ENCODE measurements at places on chromosomes 1 and 21. TPM values are rescaled to one million over a fixed set of nuclear protein-coding genes. Genes with fewer than 3 reads are reported as not detected.
A peak's percentile ranks its signal among the peaks of the same experiment; 100 is the strongest.

PPT1 gene
- total RNA-seq = 63.9 TPM

OR6N1 gene
- total RNA-seq = not detected

HTR6 gene
- total RNA-seq = not detected

FCGR2B gene
- not detected for total RNA-seq

REN gene
- total RNA-seq = 3.1 TPM

HES3 gene
- not detected for total RNA-seq

MARK1 gene
- 0.40 TPM for total RNA-seq

TTLL7 gene
- total RNA-seq = 6.8 TPM

PAPPA2 gene
- not detected for total RNA-seq

DNA sequence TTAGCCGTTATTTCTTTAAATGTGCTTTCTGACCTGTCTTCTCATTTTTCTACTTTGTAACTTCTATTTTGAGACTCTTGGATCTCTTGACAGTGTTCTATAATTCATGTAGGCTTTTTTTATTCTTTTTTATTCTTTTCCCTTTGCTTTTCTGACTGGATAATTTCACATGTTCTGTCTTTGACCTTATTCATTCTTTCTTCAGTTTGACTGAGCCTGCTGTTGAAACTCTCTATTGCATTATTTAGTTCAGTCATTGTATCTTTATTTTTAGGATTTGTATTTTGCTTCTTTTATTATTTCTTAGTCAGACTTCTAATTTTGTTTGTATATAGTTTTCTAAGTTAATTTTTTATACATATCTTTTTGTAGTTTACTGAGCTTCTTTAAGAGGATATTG is 66.1 kb downstream of the DNAH14 start:
- DNase-seq = no peak

DNA sequence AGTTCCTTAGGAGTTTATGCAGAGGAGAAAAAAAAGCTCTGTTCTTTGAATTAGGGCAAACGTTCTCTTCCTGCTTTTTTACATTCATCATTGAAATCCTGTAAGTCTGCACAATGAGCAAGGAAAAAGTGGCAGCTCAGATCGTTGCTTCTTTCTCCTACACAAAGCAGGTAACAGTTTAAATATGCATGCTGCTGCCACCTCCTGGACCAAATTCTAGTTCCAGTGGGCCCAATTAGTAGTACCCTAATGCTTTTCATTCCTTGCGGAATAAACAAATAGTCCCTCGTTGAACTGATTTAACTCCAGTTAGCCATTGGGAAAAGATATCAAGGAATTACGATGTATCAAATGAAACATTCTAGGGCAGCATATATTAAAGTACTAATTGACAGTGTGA is 20.1 kb downstream of the YTHDF2 start:
- peak; percentile 15 for DNase-seq

DNA sequence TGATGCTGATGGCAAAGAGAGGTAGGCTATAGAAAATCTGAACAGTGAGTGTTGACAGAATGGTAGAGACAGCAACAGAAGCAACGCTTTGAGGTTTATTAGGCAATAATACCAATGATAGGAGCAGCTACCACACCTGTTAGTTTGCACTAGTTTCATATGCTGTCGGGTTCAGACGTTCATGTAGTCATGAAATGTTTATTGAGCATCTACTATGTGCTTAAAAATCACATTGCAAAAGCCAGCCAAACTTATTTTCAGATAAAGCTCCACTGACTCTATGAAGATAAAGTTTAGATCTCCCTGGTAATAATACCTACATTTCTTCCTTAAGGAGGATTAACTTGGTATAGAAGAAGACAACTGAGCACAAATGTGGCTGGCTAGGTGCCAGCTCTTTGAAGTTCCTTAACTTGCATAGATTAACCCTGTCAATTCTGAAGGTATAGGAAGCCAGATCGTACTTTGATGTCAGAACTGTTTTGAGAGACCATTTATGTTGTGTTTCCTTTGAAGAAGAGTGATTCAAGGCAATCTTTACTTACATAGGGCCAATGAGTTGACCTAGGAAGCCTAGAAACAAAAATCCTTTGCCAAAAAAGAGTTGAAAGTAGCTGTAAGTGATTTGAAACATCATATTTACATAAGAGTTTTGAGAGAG is 71.5 kb downstream of the DISP1 start:
- DNase-seq = no peak

GRCh38 chr1:186055846-186056245 is 319.2 kb downstream of the TPR start:
- DNase-seq = peak; percentile 61

- DNase-seq = no peak
Observed at GRCh38 chr1:159007726-159008125, 2.0 kb upstream of the IFI16 start.

GRCh38 chr1:36350659-36351226 is 27.3 kb upstream of the EVA1B start:
- DNase-seq = peak; percentile 85

DNA sequence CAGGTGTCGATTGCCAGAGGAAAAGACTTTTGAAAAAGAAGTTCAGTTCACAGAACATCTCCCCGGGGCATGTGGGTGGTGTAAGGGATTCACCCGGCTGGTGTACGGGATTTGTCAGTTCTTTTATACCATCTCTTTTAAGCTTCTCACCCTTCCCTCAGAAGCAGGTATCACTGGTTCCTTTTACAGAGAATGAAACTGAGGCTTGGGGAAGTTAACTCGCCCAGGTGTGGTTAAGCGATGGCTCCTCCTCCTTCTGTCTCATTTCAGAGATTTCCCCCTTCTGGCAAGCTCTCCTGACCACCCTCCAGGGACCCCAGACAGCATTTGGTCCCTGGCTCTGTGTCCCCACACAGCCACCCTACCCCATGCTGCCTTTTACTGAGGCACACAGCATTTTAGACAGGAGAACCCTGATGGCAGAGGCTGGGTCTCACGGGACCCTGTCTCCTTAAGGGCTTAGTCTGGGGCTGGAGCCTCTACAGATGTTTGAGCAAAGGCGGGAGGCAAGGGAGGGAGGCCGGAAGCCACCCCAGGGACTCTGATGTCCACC is 2.8 kb upstream of the ECE1 start:
- DNase-seq = no peak

DNA sequence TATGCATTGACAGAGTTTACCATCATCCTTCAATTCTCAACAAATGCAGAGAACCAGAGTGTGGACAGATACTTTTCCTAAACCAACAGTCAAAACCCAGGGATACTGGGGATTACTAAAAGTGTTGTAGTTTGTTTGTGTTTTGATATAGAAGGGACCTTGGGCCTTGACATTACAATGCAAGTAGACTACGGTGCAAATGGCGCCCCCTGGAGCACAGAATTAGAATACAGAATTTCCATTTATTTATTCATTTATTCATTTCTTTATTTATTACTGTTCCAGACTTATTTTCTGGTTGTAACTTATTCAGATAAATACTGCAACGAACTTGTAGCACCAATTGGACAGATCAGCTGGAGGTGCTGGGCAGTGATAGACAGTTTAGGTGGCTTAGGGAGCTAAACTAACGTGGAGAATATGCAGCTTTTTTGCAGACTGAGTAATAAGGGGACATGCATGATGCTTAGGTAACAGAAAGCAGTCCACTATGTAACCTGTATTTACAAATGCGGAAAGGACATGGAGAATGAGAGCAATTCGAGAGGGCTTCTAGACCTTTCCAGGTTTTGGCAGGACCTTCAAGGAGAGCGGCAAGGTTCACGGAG is 42.6 kb downstream of the KIRREL1 start:
- DNase-seq = peak; percentile 79

DNA sequence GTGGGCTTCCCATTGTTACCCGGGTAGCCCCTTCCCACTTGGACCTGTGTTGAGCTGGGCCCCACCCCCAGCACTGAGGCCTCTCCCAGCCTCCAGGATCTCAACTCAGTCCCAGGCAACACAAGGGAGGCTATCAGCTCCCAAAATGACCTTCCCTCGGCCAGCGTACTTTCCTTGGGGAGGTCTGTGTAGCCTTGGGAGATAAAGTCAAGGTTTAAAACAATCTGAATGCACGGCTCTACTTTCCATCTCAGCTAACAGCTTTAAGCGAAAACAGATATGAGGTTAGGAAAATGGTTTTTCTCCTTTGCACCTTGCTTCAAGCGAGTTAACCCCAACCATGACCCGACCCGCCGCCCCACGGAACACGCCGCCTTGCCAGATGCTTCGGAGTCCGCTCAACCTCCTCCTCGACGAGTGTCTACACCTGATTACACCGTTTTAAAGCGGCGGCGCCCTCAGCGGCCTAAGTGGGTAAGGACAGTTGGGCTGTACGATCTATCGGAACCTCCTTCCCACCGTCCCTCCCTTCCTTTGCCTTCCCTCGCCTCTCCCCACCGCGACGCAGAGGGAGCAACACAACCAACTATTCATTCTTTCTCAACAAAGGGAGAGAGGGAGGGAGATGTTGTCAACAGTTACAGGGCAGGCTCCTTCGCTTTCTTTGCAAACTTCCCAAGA is 1.1 kb downstream of the BCAR3 start:
- peak; percentile 82 for DNase-seq

- no peak for DNase-seq
Observed at GRCh38 chr1:66182551-66183178, 351.3 kb upstream of the SGIP1 start.

DNA sequence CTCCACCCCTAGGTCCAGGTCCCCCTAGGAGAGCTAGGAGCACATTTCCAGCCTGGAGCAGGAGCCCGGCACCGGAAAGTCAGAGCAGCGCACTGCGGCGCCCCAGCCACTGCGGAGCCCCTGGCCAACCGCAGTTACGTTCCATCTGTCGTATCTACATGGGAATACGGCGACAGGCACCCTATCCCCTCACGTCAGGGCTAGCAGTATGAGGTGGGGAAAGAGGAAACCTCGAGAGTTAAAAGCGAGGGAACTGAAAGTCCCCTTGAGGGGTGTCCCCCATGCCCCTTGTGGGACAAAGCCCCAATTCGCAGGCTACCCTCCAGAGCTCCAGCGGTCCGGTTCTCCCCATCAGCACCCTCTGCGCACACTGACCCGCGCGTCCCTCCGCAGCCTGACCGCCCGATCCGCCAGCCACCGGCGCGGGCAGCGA is 995 bp downstream of the COLGALT2 start:
- no peak for DNase-seq

DNA sequence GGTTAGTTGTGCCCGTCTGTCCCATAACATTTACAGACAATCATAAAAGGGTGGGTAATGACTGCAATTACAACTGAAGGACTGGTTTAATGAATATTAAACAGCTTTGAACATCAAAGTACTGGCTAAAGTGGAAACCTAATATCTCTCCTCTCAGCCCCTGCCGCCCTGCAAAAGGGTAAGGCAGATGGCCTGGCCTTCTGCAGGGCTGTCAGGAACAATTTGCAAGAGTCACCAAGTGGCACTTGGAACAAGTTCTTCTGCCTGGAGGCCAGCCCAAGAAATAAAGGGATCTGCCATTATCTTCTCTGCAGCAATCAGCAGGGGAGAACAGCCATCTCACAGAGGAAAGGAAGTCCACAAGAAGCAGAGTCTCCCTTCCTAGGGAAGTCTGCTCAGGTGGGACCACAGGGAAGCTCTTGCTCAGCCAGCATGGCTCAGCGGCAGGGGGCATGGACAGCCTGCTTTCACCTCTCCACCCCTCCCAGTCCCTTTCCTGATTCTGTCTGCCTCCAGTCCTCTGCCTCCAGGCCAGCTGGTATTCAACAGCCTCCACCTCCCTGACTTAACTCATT is 96.1 kb downstream of the TRABD2B start:
- no peak for DNase-seq

- DNase-seq = peak; percentile 27
Observed at GRCh38 chr1:8902765-8903164, 24.3 kb upstream of the ENO1 start.

DNA sequence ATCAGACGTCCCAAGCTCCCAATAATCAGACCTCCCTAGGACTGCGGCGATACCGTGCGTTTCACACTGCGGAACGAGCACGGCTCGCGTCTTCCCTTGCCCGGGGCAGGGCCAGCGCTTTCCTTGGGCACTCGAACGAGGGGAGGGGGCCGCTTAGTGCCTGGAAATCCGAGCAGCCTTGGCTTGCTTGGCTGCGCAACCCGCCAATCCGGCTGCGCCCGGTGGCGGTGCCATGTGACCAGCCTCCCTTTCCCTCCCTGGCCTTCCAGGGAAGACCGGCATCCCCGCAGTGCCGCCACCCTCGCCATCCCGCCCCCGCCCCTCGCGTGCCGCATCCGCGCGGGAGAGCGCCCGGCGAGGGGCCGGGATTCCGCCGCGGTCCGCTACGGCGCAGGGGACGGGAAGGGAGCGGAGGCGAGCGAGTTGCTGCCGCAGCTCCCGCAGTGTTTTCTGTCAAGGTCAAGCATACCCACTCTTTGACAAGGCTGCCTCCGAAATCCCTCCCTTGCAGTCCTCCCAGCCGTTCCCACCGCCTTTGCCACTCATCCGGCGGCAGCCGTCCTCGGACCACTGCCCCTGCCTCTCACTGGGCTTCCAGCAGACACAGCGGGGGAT is 8.3 kb upstream of the RNF19B start:
- DNase-seq = peak; percentile 67

GRCh38 chr1:240914506-240914905 is 302.6 kb upstream of the GREM2 start:
- no peak for DNase-seq

DNA sequence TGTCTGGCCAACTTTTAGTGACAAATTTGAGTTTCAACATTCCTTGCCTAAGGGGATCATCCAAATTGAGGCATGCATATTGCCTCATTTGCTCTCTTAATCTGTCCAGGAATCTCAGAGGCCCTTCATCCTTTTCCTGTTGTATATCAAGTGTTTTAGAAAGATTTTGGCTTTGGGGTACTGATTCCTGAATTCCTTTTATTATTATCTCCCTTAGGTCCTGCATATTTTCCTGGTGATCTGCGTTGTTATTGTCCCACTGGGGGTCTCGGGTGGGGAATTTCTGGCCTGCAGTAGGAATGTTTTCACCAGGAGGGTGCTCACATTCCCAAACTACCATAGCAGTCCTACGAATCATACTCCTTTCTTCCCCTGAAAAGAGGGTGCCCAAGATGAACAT is 4.4 kb upstream of the AADACL3 start:
- DNase-seq = no peak

- DNase-seq = no peak
Observed at GRCh38 chr1:11855430-11855829, 3.3 kb downstream of the NPPB start.

- DNase-seq = peak; percentile 97
Observed at GRCh38 chr1:77322061-77322900, 40.5 kb downstream of the AK5 start.

DNA sequence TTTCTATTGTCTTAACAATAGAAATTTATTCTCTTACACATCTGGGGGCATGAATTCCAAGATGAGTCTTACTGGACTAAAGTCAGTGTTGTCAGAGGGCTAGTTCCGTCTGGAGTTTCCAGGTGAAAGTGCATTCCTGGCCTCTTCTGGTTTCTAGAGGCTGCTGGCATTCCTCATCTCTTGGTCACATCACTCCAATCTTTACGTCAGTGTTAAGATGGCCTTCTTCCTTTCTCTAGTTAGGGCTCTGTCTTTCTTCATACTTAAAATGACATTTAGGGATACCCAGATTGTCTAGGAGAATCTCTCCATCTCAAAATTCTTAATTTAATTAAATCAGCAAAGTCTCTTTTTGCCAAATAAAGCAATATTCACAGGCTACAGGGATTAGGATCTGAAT is 13.3 kb upstream of the PDC start:
- DNase-seq = peak; percentile 44
